Pulmonary artery endothelial cell (primary cell): ENCODE measurements at places on chromosomes 1 and 21. TPM values are rescaled to one million over a fixed set of nuclear protein-coding genes. Genes with fewer than 3 reads are reported as not detected.

Gene GBP7
- not detected in 2 replicates for total RNA-seq

DNA sequence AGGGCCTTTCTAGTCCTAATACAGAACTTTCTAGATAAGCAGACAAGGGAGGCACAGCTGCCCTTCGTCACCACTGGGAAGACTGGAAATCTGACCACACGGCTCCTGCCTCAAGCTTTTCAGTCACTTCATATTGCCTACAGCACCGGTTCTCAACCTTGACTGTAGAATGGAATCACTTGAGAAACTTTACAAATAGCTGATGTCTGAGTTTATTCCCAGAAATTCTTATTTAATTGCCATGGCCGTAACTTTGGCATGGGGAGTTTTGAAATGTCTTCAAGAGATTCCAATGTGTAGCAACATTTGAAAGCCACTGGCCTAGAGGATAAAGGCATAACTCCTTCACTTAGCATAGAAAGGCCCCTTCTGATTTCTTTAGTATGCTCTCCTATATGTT is 42.4 kb upstream of the STMN1 start:
- DNase-seq = no peak

Gene LAMC1
- 390 and 428 TPM in 2 replicates for total RNA-seq

GRCh38 chr1:221029981-221030649 is 150.9 kb downstream of the HLX start:
- DNase-seq = no peak

Gene BCAN
- not detected in 2 replicates for total RNA-seq

GRCh38 chr1:39104158-39105060 is 78.3 kb downstream of the NDUFS5 start:
- no peak for DNase-seq

Gene LCE1F
- not detected in 2 replicates for total RNA-seq

DNA sequence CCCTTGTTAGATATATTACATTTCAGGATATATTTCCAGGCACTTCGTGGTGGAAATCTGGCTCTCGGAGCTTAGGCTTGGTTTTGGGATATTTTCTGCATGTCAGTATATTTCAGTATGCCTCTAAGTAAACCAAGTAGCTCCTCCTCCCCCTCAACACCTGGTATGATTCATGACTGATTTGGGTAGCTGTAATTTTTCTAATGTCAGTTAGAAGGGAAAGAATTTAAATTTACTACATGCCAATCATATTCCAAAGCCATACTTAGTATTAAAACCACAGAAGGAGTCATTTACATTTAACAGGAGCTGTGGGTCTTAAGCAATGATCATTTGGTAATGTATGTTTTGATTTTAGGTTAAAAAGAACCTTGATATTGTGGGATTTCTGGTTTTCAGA is 40.6 kb downstream of the ST6GALNAC3 start:
- DNase-seq = no peak

Gene TATDN3
- 10.9 and 12.7 TPM in 2 replicates for total RNA-seq

GRCh38 chr1:3308053-3308452 is 146.4 kb upstream of the ARHGEF16 start:
- DNase-seq = no peak

GRCh38 chr21:34617753-34618339 is 2.9 kb upstream of the RCAN1 start:
- DNase-seq = no peak

Gene LRRC71
- total RNA-seq = 0.11 and 0.40 TPM in 2 replicates

Gene GJB4
- not detected in 2 replicates for total RNA-seq

DNA sequence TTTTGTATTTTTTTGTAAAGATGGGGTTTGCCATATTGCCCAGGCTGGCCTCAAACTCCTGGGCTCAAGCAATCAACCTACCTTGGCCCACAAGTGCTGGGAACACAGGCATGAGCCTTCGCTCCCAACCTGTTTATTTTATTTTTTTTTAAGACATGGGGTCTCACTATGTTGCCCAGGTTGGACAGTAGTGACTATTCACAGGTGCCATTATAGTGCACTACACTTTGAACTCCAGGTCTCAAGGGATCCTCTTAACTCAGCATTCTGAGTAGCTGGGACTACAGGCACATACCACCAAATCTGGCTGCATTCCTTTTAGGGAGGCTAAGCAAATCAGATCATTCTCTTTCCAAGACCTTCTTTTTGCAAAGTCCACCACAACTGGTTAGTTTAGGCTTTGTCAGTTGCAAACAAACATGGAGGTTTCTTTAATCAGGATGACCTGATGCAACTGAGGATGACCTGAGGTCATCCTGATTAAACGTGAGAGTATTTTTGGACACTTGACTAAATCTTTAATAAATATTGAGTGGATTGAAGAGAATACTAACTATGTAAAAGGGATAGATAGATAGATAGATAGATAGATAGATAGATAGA is 30.0 kb upstream of the RALGPS2 start:
- DNase-seq = no peak

GRCh38 chr1:45051005-45051772 is 39.1 kb downstream of the UROD start:
- DNase-seq = no peak

Gene EVA1B
- total RNA-seq = 108 and 133 TPM in 2 replicates

GRCh38 chr1:96722161-96722922 is 758 bp downstream of the PTBP2 start:
- peak; percentile 37 for DNase-seq

DNA sequence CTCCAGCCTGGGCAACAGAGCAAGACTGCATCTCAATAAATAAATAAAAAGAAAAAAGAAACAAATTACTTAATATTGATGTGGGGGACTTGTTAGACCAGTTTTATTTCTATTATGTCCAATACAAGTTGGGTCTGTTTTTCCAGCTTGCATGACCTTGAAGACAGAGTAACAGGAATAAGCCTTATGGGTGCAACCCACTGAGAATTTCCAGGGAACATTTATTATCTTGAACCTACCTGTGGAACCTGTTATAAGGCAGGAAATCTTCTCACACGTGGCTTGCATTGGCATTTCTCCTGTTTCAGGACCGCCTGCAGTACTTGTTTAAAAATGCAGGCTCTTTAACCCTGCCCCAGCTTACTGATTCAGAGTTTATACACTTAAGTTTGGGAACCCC is 64.0 kb downstream of the ZBTB17 start:
- no peak for DNase-seq

- no peak for DNase-seq
Observed at GRCh38 chr1:57835620-57836019, 411.8 kb upstream of the DAB1 start.

Gene CSF3R
- not detected in 2 replicates for total RNA-seq

Gene ACTL8
- not detected in 2 replicates for total RNA-seq

Gene ZMYM4
- total RNA-seq = 37.2 and 37.9 TPM in 2 replicates

GRCh38 chr1:193434319-193434718 is 247.9 kb upstream of the B3GALT2 start:
- peak; percentile 45 for DNase-seq

DNA sequence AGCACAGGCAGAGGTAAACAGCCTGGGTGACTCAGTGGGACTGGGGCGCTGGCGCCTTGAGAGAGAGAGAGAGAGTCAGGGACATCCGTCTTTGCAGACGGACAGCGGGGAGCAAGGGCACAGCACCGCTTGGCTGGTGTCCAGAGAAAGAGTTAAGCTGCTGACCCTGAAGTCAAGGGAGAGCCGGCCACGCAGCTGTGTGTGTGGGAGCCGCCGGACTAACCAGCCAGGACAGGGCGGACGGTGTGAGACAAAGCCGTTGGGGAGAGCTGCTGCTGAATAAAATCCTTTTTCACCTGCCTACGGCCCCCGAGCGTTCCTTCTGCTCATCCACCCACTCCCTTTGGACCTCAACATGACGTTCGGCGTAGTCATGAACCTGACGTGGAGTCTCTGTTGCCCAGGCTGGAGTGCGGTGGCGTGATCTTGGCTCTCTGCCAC is 14.5 kb downstream of the CFAP74 start:
- no peak for DNase-seq

Gene KCNA3
- total RNA-seq = not detected in 2 replicates

- DNase-seq = no peak
Observed at GRCh38 chr1:11134251-11134897, 34.7 kb upstream of the EXOSC10 start.

- no peak for DNase-seq
Observed at GRCh38 chr1:93350322-93350721, 4.6 kb downstream of the DR1 start.

GRCh38 chr1:60797351-60797750 is 285.0 kb upstream of the NFIA start:
- no peak for DNase-seq

DNA sequence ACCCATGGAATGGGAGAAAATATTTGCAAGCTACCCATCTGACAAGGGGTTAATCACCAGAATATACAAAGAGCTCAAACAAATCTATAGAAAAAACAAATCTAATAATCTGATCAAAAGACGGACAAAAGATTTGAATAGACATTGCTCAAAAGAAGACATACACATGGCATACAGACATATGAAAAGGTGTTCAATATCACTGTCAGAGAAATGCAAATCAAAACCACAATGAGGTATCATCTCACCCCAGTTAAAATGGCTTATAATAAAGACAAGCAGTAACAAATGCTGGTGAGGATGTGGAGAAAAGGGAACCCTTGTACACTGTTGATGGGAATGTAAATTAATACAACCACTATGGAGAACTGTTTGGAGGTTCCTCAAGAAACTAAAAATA is 600.9 kb downstream of the SMYD3 start:
- no peak for DNase-seq

- DNase-seq = no peak
Observed at GRCh38 chr1:155889566-155889965, 21.6 kb downstream of the RIT1 start.

Gene CCDC24
- 2.1 and 2.8 TPM in 2 replicates for total RNA-seq

Gene DNASE2B
- total RNA-seq = not detected in 2 replicates

GRCh38 chr1:218494449-218494852 is 149.3 kb downstream of the TGFB2 start:
- no peak for DNase-seq

DNA sequence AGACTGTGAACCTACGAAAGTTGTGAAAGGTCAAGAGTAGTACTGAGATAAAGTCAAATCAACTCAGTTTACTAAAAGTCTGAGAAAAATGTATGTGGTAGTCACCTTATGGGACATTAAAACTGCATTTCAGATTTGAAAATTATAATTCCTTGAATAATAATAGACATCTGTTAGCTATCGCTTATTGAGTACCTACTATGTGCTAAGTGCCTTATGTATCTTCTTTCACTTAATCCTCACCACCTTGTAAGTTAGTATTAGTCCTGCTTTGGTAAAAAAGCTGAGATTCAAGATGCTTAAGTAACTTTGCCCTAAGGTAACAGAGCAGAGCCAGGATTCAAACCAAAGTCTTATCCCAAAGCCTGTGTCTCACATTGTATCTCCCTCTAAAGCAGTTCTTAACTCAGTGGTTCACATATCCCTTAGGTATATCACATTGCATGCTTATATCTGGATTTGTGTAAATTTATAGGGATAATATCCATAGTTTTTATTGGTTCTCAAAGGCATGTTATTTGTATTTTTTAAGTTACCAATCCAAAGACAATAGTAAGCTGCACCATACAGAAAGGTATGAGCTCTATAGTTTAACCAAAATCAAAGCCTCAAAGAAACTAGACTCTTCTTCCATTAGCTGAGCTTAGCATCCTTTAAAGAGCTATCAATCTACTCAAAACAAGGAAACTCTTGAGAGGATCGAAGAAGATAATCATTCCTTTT is 865 bp downstream of the PIGC start:
- no peak for DNase-seq

- DNase-seq = no peak
Observed at GRCh38 chr1:62437273-62437940, 558 bp downstream of the USP1 start.

DNA sequence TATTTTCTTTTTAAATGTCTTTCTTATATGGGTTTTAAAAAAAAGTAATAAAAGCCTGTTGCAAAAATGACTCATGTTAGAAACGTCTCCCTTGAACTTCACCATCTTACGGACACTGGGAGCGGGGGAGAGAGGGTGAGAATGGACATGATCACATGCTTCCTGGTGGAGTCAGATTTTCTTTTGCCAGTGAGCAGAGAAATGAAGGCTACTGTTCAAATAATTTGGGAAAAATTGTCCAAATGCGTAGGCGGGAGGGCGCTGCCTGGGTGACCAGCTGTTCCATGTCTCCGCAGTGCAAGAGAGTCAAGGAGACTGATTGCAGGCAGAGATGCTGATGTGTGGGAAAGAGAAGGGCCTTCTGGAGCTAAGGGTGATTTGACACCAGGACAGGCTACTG is 23.1 kb downstream of the EIF2D start:
- DNase-seq = no peak

Gene TRABD2B
- not detected in 2 replicates for total RNA-seq

Gene SPRR2G
- not detected in 2 replicates for total RNA-seq

Gene SSX2IP
- total RNA-seq = 8.3 and 12.3 TPM in 2 replicates

- no peak for DNase-seq
Observed at GRCh38 chr1:28354121-28354520, 15.4 kb upstream of the PHACTR4 start.

Gene RGS1
- total RNA-seq = not detected in 2 replicates

DNA sequence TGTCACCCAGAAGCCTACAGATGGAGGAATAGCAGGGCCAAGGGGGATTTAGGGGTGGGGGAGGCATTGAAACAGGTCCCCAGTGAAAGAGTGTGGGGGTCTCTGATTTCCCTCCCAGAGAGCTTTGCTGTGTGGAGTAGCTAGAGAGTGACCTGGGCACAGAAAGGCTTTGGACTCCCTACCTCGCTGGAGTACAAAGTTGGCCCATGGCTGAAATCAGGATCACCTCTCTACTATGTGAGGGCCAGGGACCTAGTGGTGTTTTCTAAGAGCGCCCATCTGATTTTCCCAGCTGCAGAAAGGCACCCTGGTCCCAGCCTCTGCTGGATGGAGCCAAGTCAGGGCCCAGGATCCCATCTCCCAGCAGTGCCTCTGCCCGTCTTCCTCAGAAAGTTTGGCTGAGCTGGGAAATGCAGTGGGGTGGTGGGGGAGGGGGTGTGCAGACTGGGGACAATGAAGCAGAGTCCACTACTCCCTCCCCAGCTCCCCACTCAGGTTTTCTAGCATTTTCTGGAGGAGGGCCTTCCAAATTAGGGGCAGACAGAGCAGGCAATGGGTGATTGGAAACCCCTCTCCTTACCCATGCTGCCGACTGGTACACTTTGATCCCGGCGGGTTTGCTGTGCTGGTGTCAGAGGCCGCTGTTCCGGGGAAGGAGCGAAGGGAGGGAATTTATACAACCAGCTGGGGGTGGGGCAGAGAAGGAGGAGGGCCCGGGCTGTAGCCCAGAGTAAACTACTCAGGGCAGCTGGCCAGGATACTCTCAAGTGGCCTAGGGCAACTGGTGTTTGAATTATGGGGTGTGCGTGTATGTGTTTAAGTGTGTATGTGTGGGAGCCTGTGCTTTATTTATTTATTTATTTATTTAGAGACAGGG is at the start of gene SELENBP1:
Gene SELENBP1 (minus strand): TSS at position 648 of the 877 bp plus-strand sequence. CDS start 64 bp downstream, at position 584.
- DNase-seq = no peak

DNA sequence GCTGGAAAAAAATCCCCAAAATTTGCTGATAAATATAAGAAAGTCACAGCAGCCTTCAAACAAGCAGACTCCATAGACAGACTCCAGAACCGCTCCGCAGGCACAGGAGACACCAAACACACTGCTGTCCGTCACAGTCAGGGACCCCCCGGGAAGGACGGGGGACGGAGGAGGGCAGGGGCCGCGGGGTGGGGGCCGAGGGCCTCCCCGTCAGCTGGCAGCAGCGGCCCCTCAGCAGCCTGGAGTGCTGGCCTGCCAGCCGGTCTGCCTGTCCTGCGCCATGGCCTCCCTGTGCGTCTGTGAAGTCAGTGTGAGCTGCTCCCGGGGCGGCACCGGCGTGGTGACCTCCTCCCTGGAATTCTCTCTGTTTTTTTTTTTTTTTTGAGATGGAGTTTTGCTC is 10.1 kb upstream of the C1orf159 start:
- no peak for DNase-seq
